ENCODE measurements at places on chromosomes 11 and 22.

GRCh38 chr11:28347371-28347770, 239.2 kb downstream of the METTL15 start:
- DNase-seq, result peak; percentile 82

GRCh38 chr11:117564321-117564720, 232.7 kb downstream of the DSCAML1 start:
- DNase-seq, result no peak

- DNase-seq, result no peak
Observed at GRCh38 chr11:121842192-121842585, 273.8 kb downstream of the BLID start.

GRCh38 chr11:76124905-76125770, 81.2 kb downstream of the WNT11 start:
- DNase-seq, result peak; percentile 9

DNA sequence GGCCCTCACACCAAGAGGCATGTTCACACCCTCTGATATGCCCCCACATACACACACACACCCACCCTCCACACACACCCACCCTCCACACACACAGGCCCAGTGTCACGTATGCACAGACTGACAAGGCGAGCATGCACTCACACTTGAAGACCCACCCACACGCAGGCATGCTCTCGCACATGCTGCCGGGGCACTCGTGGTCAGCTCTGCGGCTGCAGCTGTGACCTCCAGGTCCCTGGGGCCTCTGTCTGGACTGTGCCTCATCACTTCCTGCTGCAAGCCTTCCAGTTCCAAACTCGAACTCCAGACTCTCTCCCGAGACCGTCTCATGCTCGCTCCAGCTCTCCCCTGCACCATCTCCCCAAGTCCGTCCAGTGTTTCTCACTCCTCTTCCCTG, 9.5 kb downstream of the DCHS1 start:
- DNase-seq, result peak; percentile 65

DNA sequence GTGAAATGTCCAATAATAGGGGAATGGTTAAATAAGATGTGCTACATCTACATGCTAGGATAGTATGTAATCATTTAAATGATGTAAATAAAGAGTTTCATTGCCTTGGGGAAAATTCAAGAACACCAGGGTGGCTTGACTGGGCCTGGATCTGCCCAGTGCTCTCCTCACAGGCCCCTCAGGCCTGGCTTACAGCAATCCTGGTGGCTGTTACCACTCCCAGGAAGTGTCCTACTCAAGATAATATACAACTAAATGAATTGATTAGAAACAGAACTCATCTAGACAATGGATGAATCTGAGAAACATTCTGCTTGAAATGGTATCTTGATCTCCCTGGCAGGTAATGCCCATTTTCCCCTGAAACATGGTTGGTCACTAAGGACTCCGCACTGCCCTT, 30.8 kb downstream of the MAP6 start:
- no peak for DNase-seq

DNA sequence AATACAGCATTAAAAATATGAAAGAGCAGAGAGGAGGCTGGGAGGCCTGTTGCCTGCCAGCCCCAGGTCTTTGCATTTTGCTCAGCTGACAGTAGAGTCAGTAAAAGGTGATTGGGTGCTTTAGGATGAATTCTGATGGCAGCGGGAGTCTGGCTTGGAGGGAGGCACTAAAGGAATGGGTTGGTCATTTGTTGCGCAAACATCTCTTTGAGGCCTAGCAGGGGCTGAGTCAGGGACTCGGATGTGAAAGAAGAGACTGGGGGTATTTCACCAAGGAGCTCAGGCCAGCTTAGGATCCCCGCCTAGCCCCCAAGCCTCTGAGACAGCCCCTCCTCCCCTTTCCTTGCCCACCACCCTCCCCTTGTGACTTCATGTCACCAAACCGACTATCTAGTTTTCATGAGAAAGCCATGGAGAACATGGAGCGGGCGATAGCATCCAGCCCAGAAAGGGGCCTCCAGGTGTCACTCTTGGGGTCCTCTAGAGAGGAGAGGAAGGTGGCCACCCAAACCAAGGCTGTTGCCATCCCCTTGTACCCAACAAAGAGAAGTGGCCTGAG, 9.7 kb downstream of the DGKZ start:
- peak; percentile 67 for DNase-seq

DNA sequence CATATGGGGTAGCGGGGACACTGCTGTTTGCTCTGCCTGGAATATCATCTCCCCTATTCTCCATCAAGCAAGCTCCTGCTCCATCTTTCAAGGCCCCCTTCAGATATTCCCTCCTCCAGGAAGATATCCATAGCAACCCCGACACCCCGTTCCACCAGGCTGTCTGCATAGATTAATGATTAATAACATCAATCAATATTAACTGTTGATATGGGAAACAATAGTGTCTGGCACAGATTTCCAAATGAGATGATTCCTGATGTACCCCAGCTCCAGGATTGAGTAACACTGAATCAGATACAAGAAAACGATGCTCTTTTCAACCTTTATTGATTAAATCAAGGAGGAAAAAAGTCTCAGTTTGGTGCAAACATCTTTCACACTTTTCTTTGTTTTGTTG, 7.5 kb upstream of the TPST2 start:
- no peak for DNase-seq

- DNase-seq, result peak; percentile 21
Observed at GRCh38 chr22:40345271-40345670, 1.0 kb upstream of the ADSL start.

DNA sequence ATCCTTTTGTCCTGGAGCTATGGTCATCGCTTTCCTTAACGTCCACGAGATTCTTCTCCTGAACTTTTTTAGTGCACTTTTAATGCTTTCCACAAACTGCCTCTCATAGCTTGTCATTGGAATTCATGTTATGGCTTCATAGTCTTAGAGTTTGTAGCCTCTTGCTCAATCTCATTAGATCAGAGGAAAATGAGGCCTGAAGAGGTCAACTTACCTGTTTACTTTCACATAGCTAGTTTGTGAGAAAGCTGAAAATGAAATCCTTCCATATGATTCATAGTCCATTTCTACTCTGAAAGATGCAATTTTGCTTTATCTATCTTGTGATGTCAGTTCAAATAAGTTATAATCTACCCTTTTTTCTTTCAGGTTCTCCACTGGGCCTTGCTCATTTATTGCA, 1747.2 kb upstream of the RAG2 start:
- peak; percentile 3 for DNase-seq

GRCh38 chr11:113805640-113806039, 26.0 kb downstream of the CLDN25 start:
- no peak for DNase-seq

- DNase-seq, result peak; percentile 68
Observed at GRCh38 chr22:35604621-35605368, 12.3 kb downstream of the MB start.

- no peak for DNase-seq
Observed at GRCh38 chr11:95239871-95240649, 9.1 kb upstream of the SESN3 start.

GRCh38 chr11:73158356-73159051, 16.4 kb upstream of the FCHSD2 start:
- DNase-seq, result peak; percentile 50

- no peak for DNase-seq
Observed at GRCh38 chr11:69814411-69814810, 4.8 kb downstream of the FGF3 start.

DNA sequence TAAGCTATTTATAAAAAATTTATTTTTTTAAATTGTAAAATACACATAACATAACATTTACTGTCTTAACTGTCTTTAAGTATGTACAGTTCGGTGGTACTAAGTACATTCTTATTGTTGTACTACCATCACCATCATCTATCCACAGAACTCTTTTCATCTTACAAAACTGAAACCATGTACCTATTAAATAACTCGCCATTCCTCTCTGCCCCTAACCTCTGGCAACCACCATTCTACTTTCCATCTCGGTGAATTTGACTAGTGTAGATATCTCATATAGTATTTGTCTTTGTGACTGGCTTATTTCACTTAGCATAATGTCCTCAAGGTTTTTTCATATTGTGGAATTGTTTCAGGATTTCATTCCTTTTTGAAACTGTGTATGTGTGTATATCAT, 22.6 kb downstream of the USP47 start:
- DNase-seq, result no peak

DNA sequence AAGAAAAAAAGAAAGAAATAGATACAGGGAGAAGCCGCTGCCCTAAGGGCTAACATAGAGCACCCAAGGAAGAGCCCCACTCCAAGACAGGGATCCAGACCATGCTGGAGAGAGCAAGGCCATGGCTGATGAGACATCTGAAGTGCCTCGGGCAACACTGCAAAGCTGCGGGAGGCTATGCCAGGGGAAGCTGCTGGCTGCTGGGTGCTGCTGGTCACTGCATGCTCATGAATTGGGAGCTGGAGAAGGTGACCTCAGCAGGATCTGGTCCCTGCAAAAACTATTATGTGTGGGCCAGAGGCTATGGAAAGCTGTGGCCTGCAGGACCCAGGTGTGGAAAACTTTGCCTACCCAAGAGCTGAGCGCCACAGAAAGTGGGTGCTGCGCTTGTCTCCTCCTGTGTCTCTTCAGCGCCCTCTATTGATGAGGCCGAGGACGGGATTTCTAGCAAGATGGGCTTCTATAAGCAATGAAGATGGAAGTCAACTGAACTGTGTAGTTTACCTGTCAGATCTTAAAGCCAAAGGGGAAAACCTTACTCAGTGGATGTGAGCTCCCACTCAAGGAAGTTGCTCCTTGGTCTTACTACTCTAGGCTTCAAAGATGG, 17.3 kb upstream of the SLC29A2 start:
- DNase-seq, result peak; percentile 66

GRCh38 chr11:2298795-2299761, 2.6 kb downstream of the C11orf21 start:
- no peak for DNase-seq

- DNase-seq, result no peak
Observed at GRCh38 chr22:39132871-39133524, 19.5 kb downstream of the CBX7 start.

- DNase-seq, result no peak
Observed at GRCh38 chr11:102921587-102922220, 33.8 kb downstream of the MMP13 start.

DNA sequence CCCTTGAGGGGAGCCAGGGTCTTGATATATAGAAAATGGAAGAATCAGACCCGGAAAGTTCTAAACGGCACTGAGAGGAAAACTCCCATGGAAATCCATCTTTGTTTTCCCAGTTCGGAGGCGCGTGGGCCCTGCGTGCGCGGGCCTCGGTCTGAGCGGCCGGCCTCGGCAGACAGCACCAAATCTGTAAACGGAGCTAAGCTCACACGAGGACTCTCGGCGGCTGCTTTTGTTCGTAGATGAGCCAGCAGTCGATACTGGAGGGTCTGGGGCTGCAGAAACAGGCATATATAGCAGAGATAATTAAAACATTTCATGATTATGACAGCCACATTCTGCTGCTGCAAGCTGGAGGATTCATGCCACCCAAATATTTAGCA, 68.5 kb upstream of the PPARA start:
- no peak for DNase-seq

- no peak for DNase-seq
Observed at GRCh38 chr11:69001243-69002081, 11.6 kb downstream of the MRGPRF start.

DNA sequence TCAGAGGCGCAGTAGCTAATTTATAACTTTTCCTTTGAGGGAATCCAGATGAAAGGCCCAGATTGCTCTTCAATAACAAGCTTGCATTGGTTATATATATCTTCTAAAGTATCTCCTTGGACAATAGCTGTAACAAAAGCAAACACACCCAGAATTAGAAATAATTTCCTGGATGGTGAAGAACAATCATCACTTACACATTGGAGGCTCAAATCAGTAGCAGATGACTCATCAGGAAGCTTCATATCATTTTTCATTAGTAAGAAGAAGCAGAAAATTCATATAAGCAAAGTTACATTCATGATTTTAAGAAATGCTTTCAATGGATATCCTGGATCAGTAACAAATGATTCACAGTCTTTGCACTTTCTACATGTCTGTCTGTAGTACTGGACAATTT, 173.6 kb upstream of the CCDC90B start:
- peak; percentile 20 for DNase-seq

- no peak for DNase-seq
Observed at GRCh38 chr22:26888887-26889286, 231.5 kb downstream of the MIAT start.

GRCh38 chr22:29937940-29938693, 55.1 kb downstream of the MTMR3 start:
- no peak for DNase-seq

GRCh38 chr22:26725012-26725676, 67.8 kb downstream of the MIAT start:
- DNase-seq, result no peak

- DNase-seq, result peak; percentile 22
Observed at GRCh38 chr11:20443596-20443995, 56.1 kb downstream of the PRMT3 start.

GRCh38 chr11:107916671-107917241, 11.5 kb upstream of the RAB39A start:
- peak; percentile 28 for DNase-seq

- DNase-seq, result no peak
Observed at GRCh38 chr11:61095021-61095420, 7.3 kb upstream of the CD5 start.

GRCh38 chr11:60790726-60791125, 5.6 kb downstream of the MS4A10 start:
- no peak for DNase-seq

GRCh38 chr22:37655252-37655563, 3.3 kb upstream of the PDXP start:
- DNase-seq, result no peak

DNA sequence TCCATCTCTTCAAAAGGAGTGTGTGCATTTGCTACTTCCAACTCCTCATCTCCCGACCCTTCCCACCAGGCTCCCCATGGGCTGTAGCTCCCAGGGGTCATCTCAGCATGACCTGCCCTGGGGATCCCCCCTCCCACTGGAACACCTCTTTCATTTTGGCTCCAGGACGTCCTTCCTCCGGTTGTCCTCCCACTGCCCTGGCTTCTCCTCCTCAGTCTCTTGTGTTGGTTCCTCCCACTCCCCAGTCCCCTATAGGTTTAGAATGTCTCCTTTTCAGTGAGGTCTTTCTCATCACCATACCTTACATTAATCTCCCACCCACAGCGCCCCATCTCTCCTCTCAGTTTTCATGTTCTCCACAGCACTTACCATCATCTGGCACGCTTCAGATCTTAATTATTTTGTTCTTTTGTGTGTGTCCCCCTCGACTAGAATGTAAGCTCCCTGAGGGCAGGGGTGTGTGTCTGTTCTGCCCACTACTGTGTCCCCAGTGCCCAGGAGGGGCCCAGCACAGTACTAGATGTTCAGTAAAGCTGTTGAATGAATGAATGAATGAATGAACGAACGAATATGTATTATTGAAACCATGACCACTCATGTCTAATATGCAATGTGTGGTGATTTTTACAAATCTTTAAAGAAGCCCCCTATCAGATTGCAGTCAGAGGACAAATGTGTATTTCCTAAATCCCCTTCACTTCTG, 2.0 kb upstream of the TMA7B start:
- no peak for DNase-seq

DNA sequence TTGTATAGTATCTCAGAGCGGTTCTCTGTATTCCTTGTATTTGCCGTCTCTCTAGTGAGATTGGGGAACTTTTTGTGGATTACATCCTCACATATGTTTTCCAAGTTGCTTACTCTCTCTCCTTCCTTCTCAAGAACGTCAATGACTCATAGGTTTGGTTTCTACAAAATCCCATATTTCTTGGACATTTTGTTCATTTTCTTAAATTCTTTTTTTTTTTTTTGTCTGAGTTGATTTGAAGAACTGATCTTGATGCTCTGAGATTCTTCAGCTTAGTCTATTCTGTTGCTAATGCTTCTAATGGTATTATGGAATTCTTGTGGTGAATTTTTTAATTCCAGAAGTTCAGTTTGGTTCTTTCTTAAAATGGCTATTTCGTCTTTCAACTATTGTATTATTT, 28.4 kb upstream of the SLN start:
- DNase-seq, result peak; percentile 31

- DNase-seq, result no peak
Observed at GRCh38 chr11:76706667-76707066, 36.1 kb upstream of the LRRC32 start.
